SK-MEL-5 (cell line): ENCODE measurements at places on chromosomes 11 and 22.
A peak's percentile ranks its signal among the peaks of the same experiment; 100 is the strongest.

DNA sequence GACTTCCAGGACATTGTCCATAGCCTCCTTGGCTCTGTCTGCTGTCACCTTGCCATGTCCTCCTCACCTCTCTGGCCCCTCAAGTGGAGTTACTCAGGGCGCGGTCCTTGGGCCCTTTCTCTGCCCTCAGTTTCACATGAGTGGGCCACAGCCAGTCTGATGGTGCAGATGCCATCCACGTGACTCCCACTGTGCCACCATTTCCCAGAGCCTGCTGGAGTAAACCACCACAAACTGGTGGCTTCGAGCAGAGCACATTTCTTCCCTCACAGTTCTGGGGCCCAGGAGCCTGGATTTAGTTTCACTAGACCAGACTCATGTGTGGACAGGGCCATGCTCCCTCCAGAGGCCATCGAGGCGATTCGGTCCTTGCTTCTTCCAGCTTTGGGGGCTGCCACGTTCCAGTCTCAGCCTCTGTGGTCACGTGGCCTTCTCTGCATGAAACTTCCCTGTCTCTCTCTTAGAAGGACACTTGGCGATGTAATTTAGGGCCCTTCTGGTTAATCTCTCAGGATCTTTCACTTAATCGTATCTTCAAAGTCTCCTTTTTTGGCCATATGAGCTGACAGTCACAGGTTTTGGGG, 14.6 kb downstream of the SMARCB1 start:
- no peak for DNase-seq

- no peak for DNase-seq
Measured at GRCh38 chr11:68838572-68838964, 3.1 kb downstream of the CPT1A start.

DNA sequence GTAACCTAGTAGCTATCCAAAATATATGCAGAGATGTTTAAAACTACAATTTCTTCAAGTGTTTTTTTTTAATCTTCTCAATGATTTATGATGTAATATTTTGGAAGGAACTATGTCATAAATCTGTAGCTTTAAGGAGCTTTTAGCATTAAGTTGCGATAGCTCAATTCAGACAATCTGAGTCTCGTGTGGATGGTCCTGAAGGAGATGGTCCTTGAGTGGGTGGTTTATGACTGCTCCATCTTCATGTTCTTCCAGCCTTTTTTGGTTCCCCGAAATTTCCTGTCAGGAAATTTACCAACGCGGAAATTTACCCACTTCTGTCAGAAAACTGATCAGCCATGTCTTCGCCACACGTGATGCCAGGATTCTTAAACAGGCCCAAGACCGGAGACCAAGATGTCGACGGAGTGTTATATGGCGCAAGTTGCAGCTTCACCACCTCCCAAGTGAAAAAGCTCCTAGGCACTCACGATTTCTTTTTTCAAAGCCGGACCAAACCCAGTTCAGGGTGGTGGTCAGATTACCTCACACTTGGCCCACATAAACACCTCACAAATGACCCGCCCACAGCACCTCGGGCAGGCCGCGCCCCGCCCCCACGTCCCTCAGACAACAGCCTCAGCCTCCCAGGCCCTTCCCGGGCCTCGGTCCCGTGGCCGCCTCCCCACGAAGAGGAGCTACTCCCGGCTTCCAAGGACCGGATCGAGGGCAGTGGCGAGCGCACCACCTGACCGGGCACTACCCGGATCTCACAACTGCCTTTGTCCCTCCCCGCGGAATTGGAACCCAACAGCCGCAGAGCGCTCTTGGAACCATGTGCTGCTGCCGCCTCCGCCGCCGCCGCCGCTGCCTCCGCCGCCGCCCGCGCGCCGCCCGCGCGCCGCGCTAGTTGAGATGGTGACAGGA, at the start of gene MORC2:
MORC2 (minus strand) TSS at position 760 of the 909 bp plus-strand sequence. CDS start 885 bp downstream, outside the sequence.
- no peak for DNase-seq

DNA sequence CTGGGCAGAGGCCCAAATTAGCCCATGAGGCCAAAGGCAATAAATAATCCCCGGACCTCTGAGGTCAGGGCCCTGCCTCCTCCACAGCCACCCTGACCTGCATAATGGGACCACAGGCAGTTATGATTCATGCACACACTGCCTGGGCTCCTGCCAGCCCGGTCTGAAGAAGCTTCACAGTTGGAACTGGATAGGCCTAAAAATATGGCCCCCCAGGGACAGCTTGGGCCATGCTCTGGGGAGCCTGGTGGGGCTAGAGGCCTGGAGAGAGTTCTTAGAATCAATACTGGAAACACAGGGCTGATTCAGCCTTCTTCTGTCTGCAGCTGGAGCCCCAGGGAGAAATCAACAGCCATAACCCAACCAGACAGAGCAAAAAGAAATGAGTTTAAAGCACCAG, 112.8 kb upstream of the CADM1 start:
- peak; percentile 86 for DNase-seq

DNA sequence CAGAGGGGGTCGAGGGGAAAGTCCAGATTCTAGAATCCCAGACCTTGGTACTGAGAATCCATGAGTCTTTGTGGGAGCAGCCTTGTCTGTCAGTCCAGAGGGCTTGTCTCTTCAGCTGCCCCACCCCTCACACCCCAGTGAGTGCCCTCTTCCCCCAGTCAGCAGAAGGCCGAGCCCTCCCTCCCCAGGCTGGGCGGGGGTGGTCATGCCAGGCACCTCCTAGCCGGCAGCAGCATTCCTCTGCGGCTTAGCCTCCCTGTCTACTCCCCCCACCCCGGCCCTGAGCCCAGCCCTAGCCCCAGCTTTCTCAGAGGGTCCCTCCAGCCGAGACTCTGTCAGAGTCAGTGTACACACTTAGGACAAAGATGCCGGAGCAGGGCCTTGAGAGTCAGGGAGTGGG, 4.6 kb downstream of the SOX10 start:
- peak; percentile 30 for DNase-seq

- no peak for DNase-seq
Measured at GRCh38 chr11:12160680-12161079, 50.3 kb downstream of the MICAL2 start.

DNA sequence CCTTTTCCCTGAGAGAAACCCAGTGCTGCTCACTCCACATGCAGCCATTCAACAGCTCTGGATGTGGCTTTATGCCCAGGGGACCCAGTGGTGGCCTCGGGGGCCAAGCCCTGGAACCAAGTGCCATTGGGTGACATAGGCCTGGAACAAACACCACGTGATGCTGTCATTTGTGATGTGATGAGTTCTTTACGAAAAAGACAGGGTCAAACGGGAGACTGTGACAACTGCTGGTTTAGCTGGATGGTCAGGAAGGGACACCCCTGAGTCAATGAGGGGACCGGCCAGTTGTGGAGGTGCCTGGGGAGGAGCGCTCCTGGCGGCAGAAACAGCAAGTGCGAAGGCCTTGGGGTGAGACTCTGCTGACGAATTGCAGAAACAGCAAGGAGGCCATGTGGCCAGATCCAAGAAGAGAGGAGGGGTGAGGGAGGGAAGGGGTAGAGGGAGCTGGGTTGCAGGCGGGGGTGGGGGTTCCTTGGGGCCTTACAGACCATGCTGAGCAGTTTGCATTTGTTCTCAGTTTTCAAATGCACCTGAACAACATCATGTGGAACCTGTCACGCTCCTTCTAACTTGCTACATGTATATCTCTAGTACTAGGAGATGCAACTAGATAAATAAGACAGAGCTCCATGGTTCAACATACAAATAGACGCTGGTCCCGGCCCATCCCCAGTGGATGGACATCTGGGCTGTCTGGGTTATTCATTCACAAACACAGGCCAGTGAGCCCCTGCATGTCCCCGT, 56.1 kb downstream of the IGLL5 start:
- DNase-seq, result no peak

DNA sequence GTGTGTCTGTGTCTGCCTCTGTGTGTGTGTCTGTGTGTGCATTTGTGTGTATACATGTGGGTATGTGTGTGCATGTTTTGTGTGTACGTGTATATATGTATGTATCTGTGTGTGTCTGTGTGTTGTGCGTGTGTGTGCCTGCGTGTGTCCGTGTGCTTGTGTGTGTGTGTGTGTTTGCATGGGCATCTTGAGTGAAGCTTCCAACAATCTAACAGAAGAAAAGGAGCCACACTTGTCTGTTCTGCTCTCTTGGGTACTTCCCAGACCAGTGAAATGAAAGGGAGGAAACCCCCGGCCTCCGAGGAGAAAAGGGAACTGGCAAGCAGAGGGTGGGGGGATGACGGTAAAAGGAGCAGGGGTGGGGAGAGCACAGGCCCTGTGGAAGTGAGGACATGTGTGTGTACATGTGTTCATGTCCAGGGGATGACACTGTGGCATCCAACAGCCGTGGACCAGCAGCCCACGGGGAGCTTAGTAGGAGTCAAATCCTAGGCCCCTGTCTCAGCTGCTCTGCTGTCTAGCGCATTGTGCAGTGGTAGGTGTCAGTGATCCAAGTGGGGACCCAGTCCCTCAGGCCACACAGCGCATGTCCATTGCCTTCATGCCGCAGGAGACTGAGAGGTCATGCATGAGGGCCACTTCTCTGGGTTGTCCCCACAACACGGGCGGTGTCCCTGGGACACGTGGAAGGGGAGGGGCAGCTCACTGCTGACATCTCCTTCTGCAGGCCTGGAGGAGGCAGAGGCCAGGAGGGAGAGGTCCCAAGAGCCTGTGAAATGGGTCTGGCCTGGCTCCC, 8.1 kb downstream of the CSF2RB start:
- DNase-seq, result no peak

DNA sequence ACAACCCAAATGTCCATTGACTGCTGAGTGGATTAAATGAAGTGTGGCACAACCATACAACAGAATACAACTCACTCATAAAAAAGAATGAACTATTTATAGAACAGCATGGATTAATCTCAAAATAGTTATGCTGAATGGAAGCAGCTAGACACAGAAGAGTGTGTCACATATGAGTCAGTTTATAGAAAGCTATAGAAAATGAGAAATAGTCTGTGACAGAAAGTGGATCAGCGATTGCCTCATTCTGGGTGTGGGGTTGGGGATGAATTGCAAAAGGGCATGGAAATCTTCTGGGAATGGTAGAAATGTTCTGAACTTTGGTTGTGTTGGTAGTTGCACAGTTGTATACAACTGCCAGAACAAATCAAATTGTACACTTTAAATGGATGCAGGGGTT, 37.4 kb downstream of the PRR5L start:
- DNase-seq, result no peak

- DNase-seq, result no peak
Measured at GRCh38 chr11:86067009-86067850, 1.7 kb downstream of the PICALM start.

DNA sequence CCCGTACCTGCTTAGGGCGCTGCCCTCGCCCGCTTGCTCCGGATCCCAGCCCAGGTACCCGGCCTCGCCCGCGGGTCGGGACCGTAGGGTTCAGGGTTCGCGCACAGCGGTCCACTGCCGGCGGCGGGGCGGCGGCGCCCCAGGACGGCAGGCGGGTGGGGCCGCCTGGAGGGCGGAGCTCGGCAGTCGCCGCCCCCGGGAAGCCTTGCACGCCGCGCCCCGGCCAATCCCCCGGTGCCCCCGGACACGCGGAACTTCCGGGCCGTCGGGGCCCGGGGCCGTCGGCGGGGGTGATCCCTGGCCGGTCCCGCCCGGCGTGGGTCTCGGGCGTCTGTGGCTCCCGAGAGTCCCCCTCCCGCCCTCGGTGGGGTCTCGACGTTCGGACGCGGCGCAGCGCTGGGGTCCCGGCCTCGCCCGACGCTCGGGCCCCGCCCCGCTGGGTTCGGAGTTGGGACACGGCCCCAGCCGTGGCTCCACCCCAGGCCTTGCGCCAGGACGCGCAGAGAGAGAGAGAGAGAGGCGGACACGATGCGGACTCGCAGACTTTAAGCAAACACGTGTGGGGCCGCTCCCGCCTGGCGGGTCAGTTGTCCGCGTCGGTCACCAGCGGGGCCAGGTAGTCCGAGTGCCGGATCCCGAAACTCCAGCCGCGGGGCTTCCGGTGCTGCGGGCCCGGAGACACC, at the start of gene TYMP:
TYMP (minus strand) TSS at position 116 of the 683 bp plus-strand sequence. CDS start 303 bp downstream, outside the sequence.
- DNase-seq, result no peak

GRCh38 chr11:60316317-60316716, 10.7 kb upstream of the MS4A6E start:
- DNase-seq, result no peak

DNA sequence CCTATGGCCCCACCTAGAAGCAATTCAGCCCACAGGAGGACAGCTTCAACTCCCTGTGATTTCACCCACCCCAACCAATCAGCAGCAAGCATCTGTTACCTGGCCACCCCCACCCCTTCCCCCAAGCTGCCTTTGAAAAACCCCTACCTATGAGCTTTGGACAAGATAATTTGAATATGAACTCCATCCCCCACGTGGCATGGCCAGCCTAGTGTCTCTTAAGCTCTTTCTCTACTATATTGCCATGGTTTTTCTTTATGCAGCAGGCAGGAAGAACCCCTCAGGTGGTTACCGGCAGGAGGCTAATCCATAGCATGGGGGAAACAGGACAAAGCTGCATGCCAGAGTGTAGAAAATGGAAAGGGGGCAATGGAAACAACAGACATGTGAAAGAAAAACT, 29.0 kb downstream of the CTSC start:
- no peak for DNase-seq

DNA sequence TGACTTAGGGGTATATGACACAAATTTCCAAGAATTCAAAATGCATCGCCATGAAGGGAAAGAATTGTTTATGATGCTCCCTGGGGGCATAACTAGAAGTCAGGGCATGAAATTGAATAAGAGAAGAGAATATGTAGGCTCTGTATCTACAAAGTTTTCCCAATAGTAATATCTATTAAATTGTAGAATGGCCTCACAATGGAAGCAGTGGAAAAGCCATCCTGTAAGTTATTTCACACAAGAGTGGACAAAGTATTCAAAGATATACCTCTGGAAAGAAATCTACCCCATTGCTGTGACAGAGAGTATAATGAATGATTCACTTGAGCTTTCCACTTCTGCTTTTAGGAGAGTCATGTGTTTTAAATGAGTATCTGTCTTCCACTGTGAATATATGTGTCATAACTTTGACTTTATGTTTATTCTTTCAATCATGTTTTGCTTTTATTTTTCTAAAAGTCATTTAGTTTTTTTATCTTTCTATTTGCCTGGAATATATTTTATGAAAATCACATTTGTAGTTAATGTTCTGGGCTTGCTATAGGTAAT, 65.7 kb upstream of the DDI1 start:
- DNase-seq, result peak; percentile 31

DNA sequence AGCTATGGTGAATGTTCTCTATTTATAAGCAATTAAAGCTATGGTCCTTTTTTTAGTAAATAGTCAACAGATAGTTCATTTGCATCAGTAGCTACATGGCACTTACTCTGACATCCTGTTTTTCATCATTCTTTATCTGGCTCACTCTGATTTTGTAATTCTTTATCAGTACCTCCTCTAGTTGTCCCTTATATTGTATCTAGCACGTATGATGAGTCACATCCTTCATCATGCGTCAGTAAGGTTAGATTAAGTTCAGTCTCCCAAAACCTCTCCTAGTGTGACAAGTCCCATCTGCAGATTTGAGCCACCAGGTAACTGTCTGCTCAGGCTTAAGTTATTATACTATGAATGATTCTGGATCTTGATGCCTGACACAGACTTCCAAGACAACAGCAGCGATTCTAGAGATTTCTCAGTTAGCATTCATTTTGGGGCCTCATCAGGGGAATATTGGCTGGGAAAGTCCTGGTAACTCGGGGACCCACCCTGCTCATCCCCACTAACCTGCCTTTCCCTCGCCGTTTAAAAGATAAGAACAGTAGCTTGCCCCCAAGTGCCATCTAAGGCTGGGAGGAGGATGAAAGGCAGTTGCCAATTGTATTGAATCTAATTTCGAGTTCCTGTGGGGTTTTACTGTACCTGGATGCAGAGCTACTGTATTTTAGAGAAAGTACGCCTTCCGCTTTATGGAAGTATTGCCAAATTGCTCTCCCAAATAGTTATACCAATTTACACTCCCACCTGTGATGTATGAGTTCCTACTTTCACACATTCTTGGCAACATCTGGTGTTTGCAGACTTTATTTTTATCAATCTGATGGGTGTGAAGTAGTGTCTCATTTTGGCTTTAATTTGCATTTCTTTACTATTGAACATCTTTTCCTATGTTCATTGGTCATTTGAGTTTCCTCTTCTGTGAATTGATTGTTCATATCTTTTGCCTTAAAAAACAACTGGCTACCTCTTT, 55.9 kb downstream of the ZC3H12C start:
- DNase-seq, result no peak
